ENCODE measurements at places on chromosomes 16 and 17.

GRCh38 chr16:86668136-86668910 lies 90.0 kb downstream of the FOXL1 start:
- DNase-seq, result no peak

DNA sequence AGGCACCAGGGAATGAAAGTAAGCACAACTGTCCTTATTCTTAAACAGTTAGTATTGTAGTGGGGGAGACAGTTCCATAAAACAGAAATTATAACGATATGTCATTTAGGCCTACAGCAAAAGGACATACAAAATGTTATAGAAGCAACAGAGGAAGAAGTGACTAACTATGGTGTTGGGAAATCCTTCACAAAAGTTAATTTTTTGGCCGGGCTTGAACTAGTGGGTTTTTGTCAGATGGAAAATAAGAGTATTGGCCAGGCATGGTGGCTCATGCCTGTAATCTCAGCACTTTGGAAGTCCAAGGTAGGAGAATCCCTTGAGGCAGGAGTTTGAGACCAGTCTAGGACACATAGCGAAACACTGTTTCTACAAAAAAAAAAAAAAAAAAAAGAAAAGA lies 127.8 kb downstream of the SSH2 start:
- no peak for DNase-seq

- no peak for DNase-seq
Observed at GRCh38 chr17:67544364-67544955, 167.4 kb downstream of the PITPNC1 start.

DNA sequence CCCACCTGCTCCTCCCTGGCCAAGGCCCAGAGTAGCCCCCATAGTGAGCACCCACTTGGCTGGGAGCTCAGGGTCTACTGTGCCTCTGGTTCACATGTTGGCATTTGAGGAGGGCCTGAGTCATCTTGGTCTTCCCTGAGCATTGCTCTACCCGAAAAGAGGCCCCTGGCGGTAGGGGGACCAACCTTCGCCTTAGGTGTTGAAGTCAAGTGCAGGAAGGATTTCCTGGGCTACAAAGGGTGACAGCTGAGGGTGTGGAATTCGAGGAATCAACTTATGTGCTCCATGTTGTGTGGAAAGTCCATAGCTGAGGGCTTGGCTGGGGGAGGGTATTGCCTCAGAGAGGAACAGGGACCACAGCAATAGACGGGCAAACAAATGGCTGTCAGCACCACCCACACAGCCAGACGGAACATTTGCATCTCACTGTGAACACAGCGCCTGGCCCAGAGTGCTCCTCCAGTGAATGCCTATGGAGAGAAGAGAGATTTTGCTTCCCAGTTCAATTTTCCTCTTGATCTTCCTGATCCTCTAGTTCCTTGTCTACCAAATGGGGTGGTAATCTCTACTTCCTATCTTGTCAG lies 35.6 kb upstream of the NGFR start:
- DNase-seq, result no peak

- no peak for DNase-seq
Observed at GRCh38 chr17:69012895-69013805, 47.6 kb downstream of the ABCA9 start.

- no peak for DNase-seq
Observed at GRCh38 chr16:1009358-1010150, 28.0 kb downstream of the SOX8 start.

All from stimulated activated CD4-positive, alpha-beta T cell treated with anti-CD3 and anti-CD28 coated beads, Interleukin-12 subunit alpha, Interleukin-12 subunit beta, amount 100 ng/mL, for 24 hours (primary cell).